ENCODE measurements at places on chromosomes 5 and 9. TPM values are rescaled to one million over a fixed set of nuclear protein-coding genes. Genes with fewer than 3 reads are reported as not detected.

The PCDHB16 gene
- not detected for total RNA-seq

DNA sequence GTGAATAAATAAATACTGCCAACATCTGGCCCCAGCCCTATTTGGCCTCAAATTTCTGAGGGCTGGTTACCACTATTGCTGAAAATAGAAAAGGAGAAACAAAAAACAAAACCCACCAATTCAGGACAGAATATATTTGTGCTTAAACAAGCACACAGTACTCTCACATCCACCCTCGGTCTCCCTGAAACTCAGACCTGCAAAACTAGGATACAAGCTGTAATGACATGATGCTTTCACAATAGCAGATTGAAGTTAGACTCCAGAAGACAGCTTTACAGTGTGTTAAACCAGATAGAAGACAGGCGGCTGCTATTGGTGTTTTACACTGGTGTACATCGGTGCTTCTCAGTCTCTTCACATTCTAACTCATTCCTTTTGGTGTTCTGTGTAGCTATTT, 214.9 kb upstream of the DMRT1 start:
- H3K4me3 ChIP-seq: no peak overlapping the region
- no peak for DNase-seq

The MEIKIN gene
- not detected for total RNA-seq

GRCh38 chr9:114688379-114688778, 6.4 kb upstream of the TEX48 start:
- H3K4me1 ChIP-seq: peaks cover 90% of the 10 kb centered on the region
- H3K27me3 ChIP-seq: no peaks in the 10 kb centered on the region
- DNase-seq: no peak
- no peak overlapping the region for H3K4me3 ChIP-seq

The PRR16 gene
- not detected for total RNA-seq

DNA sequence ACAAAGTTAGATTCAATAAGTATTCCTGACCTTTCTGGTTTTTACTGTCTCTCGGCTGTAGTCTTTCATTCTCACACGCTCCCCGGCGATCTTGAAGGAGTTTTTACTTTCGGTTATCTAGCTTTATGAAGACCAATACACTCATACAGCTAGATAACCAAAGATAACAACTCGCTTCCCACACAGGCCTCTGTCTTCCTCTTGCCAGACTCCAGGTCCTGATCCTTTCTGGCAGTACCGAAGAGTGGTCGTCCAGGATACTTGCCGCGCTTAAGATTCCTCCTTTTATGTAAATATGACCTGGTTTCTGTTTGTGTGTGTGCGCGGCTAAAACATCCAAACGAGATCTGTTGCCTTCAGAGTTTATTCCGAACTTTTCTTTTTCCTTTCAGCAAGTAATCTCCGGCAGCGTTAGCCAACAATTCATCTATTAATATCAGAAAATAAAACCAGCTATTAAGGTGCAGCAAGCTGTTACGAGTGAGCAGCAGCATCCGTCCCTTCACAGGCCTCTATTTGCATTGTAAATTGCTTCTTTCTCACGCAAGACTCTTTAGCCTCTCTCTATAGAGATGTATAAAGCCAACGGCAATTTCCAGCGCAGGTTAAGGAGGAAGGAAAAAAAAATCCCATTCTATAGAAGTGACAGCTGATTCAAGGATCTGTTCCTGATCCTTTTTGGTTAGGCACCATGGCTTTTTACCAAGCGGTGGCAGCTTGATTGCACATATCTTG, 216.1 kb downstream of the MEF2C start:
- peak overlapping the region; percentile 79 for H3K4me3 ChIP-seq
- H3K27ac ChIP-seq: no peak overlapping the region
- peaks cover 80% of the 10 kb centered on the region for H3K27me3 ChIP-seq
- peaks cover under 1% of the 10 kb centered on the region for H3K36me3 ChIP-seq

GRCh38 chr5:81800797-81801196, 49.9 kb upstream of the SSBP2 start:
- peaks cover 7% of the 10 kb centered on the region for H3K4me1 ChIP-seq
- no peak for DNase-seq
- peaks cover under 1% of the 10 kb centered on the region for H3K27me3 ChIP-seq
- H3K4me3 ChIP-seq: no peak overlapping the region

DNA sequence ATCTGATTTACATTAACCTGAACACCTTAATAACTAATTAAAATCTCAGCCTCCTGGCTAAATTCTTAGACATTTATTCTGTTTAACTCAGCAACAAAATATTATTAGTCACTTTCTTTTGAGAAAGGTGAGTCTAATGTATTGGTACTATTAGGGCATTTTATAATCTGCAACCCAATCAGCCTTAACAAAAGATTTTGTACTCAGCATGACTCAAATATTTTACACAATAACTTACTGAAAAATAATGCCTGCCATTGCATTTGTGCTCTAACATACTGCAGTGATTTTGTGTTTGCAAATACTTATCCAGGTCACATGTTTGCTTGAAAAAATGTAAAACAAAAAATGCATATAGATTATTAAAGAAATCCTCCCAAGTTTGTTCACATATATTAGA, 1129.9 kb downstream of the TAF11L14 start:
- H3K27ac ChIP-seq: no peak overlapping the region
- no peak for DNase-seq
- H3K36me3 ChIP-seq: no peaks in the 10 kb centered on the region
- peaks cover 5% of the 10 kb centered on the region for H3K27me3 ChIP-seq

DNA sequence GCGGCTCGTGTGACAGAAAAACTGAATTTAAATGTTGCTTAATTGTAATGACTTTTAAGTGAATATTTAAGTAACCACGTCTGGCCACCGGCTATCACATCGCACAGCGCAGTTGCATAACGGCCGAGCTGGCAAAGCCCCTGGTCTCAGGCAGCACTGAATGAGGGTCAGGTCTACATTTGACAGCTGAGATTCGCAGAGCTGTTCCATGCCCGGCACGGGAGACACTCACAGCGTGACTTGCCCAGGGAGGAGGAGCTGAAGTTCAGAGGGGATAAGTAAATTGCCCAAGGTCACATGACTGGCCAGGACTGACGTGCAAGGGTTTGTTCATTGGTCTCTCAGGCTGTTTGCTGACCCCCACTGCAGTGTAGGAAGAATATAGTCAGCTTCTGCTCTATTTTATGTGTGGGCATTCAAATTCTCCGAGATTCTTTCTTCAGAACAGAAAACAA, 17.4 kb upstream of the COL5A1 start:
- H3K4me3 ChIP-seq: no peak overlapping the region
- H3K36me3 ChIP-seq: no peaks in the 10 kb centered on the region
- DNase-seq: no peak

The CDKN2B gene
- 3.1 TPM for total RNA-seq

DNA sequence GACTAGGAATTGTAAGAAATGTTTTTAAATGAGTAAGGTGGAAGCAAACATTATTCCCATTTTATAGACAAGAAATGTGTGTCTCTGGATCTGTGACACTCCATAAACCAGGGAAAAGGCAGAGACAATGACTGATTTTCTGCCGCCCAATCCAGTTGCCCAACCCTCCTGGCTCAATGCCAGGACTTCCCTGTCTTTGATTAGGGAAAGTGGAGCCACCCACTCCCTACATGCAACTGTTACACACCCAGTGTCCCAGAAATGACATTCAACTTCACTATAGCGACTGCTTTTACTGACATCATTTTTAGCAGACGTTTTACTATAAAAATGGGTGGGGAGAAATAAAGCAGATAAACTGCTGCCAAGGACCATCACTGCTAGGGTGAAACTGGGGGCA, 79.7 kb downstream of the THBS4 start:
- DNase-seq: no peak
- peaks cover 36% of the 10 kb centered on the region for H3K4me1 ChIP-seq
- peaks cover 53% of the 10 kb centered on the region for H3K36me3 ChIP-seq
- H3K27ac ChIP-seq: no peak overlapping the region

- no peak overlapping the region for H3K27ac ChIP-seq
- no peaks in the 10 kb centered on the region for H3K4me1 ChIP-seq
- H3K27me3 ChIP-seq: peaks cover 10% of the 10 kb centered on the region
- H3K36me3 ChIP-seq: no peaks in the 10 kb centered on the region
Observed at GRCh38 chr5:58770136-58770535, 187.3 kb downstream of the RAB3C start.

- no peak overlapping the region for H3K4me3 ChIP-seq
- H3K27ac ChIP-seq: no peak overlapping the region
- no peaks in the 10 kb centered on the region for H3K36me3 ChIP-seq
- no peaks in the 10 kb centered on the region for H3K27me3 ChIP-seq
- DNase-seq: no peak
Observed at GRCh38 chr9:4386819-4387218, 87.0 kb upstream of the GLIS3 start.

The RLN2 gene
- total RNA-seq: 2.8 TPM

The TPM2 gene
- total RNA-seq: 12.8 TPM

GRCh38 chr9:15942831-15943424, 390.1 kb downstream of the CCDC171 start:
- H3K36me3 ChIP-seq: no peaks in the 10 kb centered on the region
- no peaks in the 10 kb centered on the region for H3K4me1 ChIP-seq
- H3K4me3 ChIP-seq: no peak overlapping the region
- no peaks in the 10 kb centered on the region for H3K27me3 ChIP-seq

The BTNL3 gene
- total RNA-seq: not detected

Measured in activated CD8-positive, alpha-beta T cell treated with anti-CD3 and anti-CD28 coated beads, Interleukin-2, amount 10 ng/mL, durations not matched to agents 7 days and 5 days (primary cell).